ENCODE measurements at places on chromosomes 12 and 14. TPM values are rescaled to one million over a fixed set of nuclear protein-coding genes. Genes with fewer than 3 reads are reported as not detected.

Gene SYT1
- 0.36 TPM for total RNA-seq

Gene CCDC177
- total RNA-seq: not detected

Gene TEX52
- total RNA-seq: not detected

Gene OASL
- 5.9 TPM for total RNA-seq

Gene ANP32D
- not detected for total RNA-seq

Gene GSC
- 0.32 TPM for total RNA-seq

Gene POTEM
- total RNA-seq: not detected

Gene MORN3
- 0.08 TPM for total RNA-seq

Gene TPH2
- total RNA-seq: not detected

Gene GCH1
- 8.9 TPM for total RNA-seq

Gene RNF212B
- not detected for total RNA-seq

Gene MYH6
- total RNA-seq: not detected

Gene SMCO2
- total RNA-seq: 0.76 TPM

Gene TSHR
- total RNA-seq: not detected

Gene TBK1
- total RNA-seq: 12.1 TPM

Gene PMEL
- 0.52 TPM for total RNA-seq

Gene CMA1
- total RNA-seq: 0.64 TPM

Gene SIRT4
- 0.64 TPM for total RNA-seq

DNA sequence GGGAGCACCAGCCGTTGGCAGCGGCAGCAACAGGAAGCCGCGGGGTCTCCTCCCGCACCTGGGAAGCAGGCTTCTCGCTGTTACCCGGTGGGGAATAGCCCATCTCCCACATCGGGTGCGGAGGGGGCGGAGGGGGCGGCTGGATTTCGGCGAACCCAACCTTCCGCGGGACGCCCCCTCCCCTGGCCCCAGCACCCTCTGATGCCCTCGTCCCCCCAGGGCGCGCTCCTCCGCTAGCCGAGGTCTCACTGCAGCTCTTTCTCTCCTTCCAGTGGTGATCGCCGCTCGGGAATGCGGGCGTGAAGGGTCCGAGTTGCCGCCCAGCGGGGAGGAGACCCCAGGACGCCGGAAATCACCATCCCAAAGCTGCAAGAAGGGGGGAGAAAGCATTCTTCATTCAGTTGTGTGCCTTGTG, 303 bp downstream of the SAMD4A start:
- ATAC-seq: no peak

GRCh38 chr12:34356233-34356987, 334.1 kb downstream of the ALG10 start:
- no peak for ATAC-seq

- ATAC-seq: peak; percentile 36
These were observed 46.3 kb upstream of the PCED1B start for GRCh38 chr12:47033081-47033480.

DNA sequence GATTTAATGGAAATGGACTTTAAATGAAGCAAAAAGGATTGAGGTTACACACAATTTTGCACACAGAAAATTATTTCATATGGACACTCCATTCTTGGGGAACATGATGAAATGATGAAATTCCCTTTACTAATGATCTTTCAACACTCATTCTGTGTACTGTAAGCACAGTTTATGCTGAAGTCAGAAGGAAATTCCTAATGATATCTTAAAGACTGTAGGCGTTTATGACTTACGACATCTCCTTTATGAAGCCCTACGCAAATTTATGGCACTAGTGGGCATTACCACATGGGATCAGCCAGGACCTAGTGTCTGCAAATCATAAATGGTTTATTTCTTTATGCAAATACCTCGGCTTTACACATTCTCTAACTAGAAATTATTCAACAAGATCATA, 97.9 kb upstream of the SOX5 start:
- ATAC-seq: no peak

GRCh38 chr14:81759541-81759940, 225.9 kb upstream of the SEL1L start:
- ATAC-seq: no peak

- ATAC-seq: peak; percentile 64
These were observed 69.0 kb upstream of the REP15 start for GRCh38 chr12:27627123-27627852.

GRCh38 chr12:68469113-68469512, 137.0 kb upstream of the MDM1 start:
- ATAC-seq: no peak

- no peak for ATAC-seq
These were observed 91.9 kb downstream of the DICER1 start for GRCh38 chr14:95065411-95065810.

- no peak for ATAC-seq
These were observed 39.5 kb downstream of the PPM1H start for GRCh38 chr12:62895351-62895877.

GRCh38 chr14:20455355-20456300, 602 bp downstream of the APEX1 start:
- ATAC-seq: peak; percentile 71

DNA sequence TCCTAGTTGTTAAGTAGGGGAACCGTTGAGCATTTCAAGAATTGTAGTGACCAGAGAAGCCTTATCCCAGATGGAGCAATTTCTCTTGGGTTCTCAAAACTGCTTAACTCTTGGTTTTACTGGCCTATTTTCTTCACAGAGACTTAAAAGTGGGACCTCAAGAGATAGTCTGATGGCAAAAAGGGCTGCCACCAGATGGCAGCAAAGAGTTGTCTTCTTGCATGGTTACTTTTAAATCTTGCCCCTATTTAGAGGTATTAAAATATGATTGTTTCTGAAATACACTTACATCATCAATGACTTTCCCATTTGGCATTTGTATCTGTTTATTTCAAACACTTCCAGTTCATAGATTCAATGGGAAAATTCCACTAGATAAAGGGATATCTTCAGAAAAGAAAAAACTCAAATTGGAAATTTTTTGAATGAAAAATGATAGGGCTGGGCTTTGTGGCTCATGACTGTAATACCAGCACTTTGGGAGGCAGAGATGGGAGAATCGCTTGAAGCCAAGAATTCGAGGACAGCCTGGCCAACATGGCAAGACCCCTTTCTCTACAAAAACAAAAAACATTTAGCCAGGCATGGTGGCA, 69.9 kb upstream of the CNTN1 start:
- ATAC-seq: no peak

- ATAC-seq: no peak
These were observed 490.1 kb downstream of the PCNX1 start for GRCh38 chr14:71397371-71397770.

DNA sequence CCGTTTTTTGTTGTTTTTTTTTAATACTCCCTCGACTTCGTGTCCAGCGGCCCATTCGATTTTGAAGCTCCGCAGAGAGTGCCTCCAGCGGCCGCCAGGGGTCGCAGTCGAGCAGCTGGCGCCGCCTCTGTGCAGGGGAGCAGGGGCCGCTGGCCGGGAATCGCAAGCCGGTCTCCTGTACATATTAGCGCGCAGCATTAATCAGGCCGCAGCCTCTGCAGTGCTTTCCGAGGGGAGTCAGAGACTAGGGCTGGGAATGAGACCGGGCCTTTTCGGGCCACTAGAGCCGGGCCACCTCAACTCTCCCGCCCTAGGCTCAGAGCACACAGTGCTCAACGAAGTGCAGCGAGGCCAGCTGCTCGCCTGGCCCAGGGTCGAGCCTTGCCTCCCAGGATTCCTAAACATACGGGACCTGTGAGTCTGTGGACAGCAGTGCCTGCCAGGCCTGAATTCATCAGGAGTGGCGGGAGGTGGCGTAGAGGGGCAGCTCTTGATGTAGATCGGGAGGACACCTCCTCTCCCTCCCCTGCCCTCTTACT, 81.8 kb downstream of the EMP1 start:
- peak; percentile 73 for ATAC-seq

DNA sequence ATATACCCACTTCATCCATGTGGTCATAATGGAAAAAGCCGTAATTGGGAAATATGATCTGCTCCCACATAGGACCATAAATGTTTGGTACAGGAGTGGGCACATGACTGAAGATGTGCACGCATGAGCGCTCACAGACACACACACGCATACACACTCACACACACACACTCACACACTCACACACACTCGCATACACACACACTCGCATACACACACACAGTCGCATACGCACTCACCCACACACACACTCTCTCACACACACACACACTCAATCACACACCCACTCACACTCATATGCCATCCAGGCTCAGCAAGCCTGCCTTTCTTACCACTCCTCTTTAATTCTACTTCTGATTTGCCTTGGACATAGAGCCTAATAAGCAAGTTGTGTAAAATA, 45.6 kb upstream of the EGLN3 start:
- no peak for ATAC-seq

DNA sequence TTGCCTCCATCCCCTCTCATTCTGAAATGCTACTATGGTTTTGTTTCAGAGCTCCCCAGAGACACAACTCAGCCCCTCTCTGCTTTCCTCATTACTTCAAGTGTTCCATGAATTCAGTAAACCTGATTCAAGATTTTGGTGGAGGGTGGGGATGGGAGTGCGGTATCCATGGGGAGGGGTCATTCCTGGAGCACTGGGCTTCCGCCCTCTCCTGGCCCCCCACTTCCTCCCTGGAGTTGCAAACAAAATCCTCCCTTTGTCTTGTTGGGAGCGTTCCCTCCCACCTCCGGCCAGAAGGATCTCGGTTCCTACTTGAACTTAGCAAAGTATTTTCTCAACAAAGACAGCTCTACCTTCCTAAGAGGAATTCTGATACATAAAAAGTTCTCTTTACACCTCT, 71.8 kb upstream of the LTA4H start:
- no peak for ATAC-seq

DNA sequence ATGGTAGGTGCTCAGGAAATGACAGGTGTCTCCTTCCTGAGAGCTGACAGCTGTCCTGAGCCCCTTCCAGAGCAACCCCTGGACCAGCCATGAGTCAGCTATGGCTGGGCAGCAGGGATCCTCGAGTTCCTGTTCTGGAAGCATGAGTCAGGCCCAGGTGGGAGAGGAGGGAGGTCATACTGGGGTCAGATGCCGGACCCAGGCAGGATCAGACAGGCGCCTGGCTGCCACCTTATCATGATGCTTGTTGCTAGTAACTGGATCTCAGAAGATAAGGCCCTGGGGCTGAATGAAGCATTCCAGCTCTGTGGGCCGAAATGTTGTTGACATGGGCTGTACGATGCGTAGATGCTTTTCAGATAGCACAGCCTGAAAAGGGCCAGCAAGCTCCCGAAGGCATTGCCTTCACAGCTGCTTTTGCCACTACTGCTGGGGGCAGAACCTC, 17.4 kb upstream of the KRT7 start:
- ATAC-seq: peak; percentile 62

- peak; percentile 51 for ATAC-seq
These were observed 90.2 kb upstream of the HECTD1 start for GRCh38 chr14:31297701-31298344.

DNA sequence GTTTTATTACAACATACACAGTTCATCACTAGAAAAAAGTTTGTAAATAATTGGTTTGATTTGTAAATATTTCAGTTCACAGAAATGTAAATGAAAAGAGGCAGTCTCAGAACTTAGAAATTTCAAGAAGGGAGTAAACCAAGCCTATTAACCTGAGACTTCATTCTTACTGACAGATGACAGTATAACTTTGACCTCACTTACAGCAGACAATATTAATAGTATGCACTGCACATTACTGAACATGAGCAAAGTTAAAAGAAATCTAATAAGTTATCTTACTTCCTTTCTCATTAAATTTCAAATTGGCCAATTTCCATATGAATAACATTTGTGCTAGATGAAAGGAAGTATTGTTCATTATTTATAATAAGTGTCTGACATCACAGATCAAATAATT, 235.8 kb downstream of the SLC6A15 start:
- no peak for ATAC-seq

DNA sequence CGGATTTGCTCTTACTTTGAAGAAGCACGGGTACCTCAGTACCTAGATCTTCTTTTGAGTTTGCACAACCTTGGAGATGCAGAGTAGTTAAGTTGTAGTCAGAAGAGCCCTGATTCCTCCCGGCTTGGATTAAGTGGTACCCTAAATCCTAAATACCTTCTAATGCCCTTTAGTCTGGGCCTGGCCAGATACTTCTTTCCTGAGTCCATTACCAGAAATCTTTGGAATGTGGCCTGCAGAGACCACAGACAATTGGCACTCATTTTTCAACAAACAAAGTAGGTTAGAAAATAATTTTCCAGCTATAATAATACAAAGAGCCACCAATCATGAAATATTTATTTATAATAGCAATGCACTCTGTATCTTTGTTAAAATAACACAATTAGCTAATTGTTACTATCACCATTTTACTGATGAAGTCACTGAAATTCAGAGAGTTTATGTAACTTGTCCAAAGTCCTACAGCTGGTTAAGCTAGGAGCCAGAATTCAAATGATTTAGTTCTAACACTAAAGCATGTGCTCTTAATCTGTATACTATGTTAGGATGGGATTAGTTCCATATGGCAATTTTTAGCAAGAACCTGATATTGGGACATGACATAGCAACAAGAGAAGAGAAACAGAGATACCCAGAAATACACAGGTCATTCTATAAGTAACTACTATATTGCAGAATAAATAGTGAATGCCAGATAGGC, 132.1 kb upstream of the PDZRN4 start:
- ATAC-seq: no peak

- ATAC-seq: no peak
These were observed 41.4 kb upstream of the TEX22 start for GRCh38 chr14:105356927-105357326.

GRCh38 chr12:21818627-21819026, 44.1 kb upstream of the KCNJ8 start:
- peak; percentile 57 for ATAC-seq

DNA sequence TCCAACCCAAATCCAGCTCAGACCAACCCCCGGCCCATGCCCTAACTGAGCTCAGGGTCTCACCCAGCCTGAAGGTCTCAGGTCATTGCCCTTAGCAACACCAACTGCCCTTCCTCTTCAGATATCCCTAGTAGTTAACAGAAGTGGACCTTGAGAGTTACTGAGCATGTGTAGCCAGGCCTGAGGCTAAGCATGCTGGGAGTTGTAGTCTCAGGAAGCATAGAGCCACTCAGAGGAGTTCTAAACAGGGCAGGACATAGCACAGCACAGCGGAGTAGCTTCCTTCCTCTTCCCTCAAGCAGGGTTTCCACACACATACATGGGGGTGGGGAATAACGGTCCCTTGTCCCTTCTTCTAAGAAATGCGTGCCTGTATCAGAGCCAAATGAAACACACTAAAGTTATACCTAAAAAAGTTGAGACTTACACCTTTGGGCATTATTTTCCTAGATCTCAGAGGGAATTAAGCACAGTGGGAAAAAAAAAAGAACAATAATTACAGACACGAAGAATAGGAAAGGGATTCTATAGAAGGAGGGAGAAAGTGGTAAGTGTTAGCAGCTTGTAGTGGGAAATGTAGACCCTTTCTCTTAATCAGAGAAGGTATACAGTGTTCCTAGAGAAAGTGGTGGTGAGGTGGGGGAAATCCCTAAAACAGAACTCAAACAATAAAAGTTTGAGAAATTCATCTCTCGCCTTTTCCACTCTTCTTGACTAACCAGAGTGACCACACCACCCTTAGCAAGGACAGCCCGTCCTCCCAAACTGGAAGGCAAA, 4.4 kb downstream of the KMT2D start:
- peak; percentile 56 for ATAC-seq

- ATAC-seq: no peak
These were observed 47.4 kb downstream of the SLC38A1 start for GRCh38 chr12:46221255-46222128.

GRCh38 chr12:121219353-121219986, 9.5 kb downstream of the P2RX4 start:
- ATAC-seq: no peak

GRCh38 chr12:19474147-19474546, 34.9 kb downstream of the AEBP2 start:
- ATAC-seq: no peak

GRCh38 chr14:99875421-99875820, 82.2 kb downstream of the EML1 start:
- ATAC-seq: no peak
